ENCODE measurements at places on chromosomes 5 and 9. TPM values are rescaled to one million over a fixed set of nuclear protein-coding genes. Genes with fewer than 3 reads are reported as not detected.
A peak's percentile ranks its signal among the peaks of the same experiment; 100 is the strongest.

Gene C9orf43
- 1.1 TPM for polyA plus RNA-seq

Gene BTNL3
- 0.20 TPM for polyA plus RNA-seq

Gene BTNL9
- polyA plus RNA-seq: 14.9 TPM

Gene SPINK4
- not detected for polyA plus RNA-seq

Gene FYB1
- 4.4 TPM for polyA plus RNA-seq

Gene PCDHB4
- 1.2 TPM for polyA plus RNA-seq

Gene RNF145
- polyA plus RNA-seq: 105 TPM

Gene TEK
- 32.9 TPM for polyA plus RNA-seq

Gene NREP
- polyA plus RNA-seq: 714 TPM

GRCh38 chr5:141919218-141920119, 4.2 kb upstream of the DELE1 start:
- no peak for DNase-seq

DNA sequence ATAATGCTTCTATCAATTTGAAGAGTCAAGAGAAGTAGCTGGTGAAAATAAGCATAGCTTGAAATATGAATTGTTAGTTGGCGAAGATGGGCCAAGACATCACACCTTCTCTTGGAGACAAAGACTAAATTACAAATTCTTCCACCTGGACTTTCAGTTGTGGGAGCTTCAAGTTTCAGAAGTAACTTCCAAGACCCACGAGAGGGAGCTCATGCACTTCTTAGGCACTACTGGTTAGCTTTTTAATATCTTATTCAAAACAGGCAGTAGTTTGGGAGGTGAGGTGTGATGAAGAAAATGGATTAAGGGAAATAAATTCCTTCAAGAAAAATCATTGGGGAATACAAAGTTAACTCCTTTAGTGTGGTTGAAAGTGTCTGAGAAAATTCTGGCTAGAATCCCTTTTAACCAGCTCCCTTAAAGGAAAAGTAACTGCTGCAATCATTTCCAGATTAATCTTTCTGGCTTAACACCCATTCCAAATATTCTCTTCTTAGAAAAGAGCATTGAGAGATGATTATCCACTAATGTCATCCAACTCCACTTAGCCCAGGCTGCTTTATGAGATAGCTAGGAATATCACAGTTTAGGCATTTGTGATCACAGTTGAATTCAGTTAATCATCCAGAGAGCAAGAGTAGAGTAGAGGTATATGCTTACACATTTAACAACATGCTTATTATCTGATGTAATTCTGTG, 139.5 kb upstream of the DMRTA1 start:
- DNase-seq: peak; percentile 27

- DNase-seq: no peak
Observed at GRCh38 chr9:38026840-38027527, 42.0 kb downstream of the SHB start.

GRCh38 chr5:159331093-159331973, 1.0 kb upstream of the IL12B start:
- peak; percentile 45 for DNase-seq

DNA sequence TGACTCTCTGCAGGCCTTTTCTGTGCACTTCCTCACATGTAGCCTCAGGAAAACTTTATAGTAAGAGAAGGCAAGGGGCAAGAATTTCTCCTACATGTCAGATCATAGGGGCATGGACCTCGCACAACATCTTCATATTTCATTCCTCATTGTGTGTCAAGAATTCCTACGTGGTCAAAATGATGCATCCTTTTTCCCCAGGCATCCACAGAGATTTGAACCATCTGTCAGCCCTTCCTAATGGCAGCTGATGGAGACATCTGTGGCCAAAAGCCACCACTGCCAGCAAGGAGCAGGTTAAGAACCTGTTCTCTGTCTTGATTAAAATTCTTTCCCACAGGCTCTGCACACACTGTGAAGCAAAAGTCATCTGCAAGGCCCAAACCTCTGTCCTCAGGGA, 42.5 kb downstream of the MFAP3 start:
- no peak for DNase-seq
